ENCODE measurements at places on chromosomes 11 and 22.

DNA sequence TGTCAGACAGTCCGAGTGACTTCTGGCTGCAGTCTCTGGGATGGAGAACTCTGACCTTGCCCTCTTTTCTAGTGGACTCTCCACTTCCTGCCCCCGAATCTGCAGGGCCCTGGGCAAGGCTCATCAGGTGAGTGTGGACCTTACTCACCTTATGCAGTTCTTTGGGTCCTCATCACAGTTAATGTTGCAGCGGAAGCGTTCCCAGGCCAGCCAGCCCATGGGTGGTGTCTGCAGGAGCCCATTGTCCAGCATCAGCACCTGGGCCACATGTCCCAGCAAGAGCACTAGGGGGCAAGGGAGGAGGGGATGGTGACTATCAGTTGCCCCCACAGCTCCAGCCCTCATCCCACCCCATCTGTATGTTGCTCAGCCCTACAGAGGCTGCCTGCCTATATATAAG, 2.3 kb downstream of the NAGA start:
- no peak for DNase-seq

GRCh38 chr11:128916681-128917080, 25.5 kb downstream of the KCNJ5 start:
- no peak for DNase-seq

GRCh38 chr22:36463783-36464184, 17.7 kb downstream of the TXN2 start:
- no peak for DNase-seq

DNA sequence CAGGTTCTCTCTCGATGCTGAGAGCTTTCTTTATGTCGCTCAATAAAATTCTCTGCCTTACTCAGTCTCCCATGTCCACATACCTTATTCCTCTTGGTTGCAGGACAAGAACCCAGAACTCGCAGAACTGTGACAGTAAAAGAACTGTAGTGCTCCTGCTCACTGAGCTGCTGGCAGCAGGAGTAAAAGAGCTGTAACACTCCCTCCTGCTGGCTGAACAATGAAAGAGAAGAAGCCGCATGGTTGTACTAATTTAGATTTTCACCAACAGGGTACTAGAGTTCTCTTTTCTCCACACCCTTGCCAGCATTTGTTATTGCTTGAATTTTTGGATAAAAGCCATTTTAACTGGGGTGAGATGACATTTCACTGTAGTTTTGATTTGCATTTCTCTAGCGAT, 433.2 kb downstream of the GUCY1A2 start:
- no peak for DNase-seq

DNA sequence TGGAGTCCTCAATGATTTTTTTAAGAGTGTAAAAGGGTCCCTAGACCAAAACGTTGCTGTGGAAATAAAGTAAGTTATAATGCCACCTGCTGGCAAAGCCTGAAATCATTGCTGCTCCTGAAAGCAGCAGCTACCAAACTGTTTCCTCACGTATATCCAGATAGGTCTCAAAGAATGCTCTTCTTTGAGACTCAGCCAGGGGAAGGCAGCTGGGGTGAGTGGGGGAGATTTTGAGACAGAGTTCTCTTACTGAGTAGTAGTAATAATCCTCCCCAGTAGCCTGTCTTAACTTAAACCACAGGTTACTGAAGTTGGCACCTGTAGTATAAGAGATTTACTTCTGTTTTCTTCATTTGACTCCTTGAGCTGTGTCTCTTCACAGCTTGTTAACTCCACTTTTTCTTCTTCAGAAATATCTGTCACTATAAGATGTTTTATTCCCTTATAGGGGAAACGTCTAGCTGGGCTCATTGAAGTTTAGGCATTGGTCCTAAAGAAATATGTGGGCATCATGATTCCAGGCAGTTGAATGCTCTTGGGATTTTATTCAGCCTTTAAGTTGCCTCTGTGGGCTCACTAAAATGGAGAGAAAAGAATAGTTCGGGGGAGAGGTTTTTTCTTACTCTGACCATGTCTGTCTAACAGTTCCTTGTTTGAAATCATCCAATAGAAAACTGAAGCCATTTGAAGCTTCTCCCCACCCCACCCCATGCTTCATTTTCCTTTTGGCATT, 77.9 kb downstream of the BTBD10 start:
- DNase-seq = peak; percentile 28

- DNase-seq = no peak
Measured at GRCh38 chr22:42511401-42511891, 8.2 kb downstream of the RRP7A start.

Data from NCI-H1694 (cell line).